ENCODE measurements at places on chromosomes 2 and 18.

- peak; percentile 43 for DNase-seq
These were observed 166.3 kb upstream of the SERTAD2 start for GRCh38 chr2:64819774-64820688.

- DNase-seq = no peak
These were observed 12.0 kb downstream of the ONECUT2 start for GRCh38 chr18:57447154-57447621.

- DNase-seq = no peak
These were observed 332.9 kb downstream of the DSC3 start for GRCh38 chr18:30709595-30709994.

- DNase-seq = no peak
These were observed 215.3 kb upstream of the GULP1 start for GRCh38 chr2:188076149-188077056.

- DNase-seq = no peak
These were observed 43.4 kb downstream of the ZCCHC2 start for GRCh38 chr18:62566199-62566598.

DNA sequence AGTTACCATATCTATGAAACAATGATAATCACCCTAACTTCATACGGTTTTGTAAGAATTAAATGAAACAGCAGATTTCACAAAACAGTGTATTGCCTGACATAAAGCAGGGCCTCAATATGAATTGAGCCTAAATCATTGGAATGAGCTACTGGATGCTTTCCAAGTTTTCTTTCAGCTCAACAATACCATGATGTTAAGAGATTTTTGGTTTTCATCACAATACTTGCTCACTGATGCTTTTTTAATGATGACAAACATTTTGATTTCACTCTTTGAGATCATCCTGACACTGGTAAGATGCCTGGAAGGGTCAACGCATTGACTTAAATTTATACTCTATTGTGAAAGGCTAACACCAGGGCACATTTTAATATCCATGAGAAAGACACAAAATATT, 377.5 kb downstream of the ZNF521 start:
- no peak for DNase-seq

DNA sequence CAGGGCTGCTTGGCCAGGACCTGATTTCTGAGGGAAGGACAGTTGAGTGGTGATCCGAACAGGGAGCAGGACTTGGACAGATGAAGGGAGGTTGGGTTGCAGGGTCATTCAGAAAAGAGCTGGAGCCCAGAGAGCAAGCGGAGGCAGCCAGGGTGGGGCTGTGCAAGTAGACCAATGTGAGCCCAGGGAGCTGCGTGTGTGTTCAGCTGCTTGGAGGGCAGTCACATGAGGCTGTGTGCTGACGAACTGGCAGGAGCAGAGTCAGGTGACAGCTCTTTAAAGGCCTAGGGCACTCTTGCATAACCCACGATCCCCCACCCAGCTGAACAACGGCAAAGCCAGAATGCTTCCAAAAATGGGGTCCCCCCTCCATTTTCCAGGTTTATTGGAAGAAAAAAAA, 4.6 kb upstream of the MLPH start:
- DNase-seq = no peak

DNA sequence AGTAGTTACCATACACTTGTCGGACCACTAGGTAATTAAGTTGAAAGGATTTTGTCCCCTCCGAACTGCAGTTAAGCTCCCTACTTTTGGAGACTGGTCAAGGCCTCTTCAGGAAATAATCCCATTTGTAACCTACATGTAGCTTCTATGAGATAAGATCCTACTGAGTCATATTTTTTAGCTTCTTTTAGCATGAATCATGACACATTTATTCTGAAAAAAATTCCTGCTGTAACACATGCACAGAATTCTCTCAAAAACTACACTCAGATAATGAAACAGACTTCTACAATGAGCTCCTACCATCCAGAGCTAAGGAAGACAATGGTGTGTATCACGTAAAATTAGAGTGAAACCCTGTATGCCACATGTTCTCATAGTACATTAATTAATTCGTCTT, 100.7 kb upstream of the CCDC195 start:
- DNase-seq = no peak

DNA sequence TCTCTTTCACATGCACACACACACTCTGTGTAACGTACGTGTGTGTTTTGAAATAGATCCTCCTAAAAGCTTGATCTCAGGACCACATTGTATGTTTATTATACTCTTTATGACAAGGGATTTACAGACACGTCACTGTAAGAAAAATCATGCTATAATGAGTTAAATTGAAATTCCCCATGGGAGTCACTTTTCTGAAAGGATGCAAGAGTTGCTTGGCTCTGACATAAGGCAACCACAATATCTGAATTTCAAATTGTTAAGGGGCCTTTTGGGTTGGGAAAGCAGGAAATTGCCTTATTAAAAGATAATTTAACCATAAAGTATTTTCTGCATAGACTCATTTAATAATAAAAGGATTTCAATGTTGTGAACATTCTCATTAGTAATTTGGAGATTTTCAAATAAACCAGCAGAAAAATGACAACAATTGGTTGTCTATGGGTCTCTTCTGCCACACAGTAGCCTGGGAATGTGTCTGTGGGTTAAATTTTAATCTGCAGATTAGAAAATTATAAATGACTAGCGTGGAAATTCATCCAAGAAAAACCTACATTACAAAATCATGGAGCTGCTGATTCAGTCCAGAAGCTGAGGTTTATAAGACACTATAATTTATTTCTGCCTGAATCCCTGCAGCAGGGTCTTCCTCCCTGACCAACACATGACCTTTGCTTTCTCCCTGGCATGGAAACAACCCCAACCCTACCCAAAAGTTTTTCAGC, 75.9 kb upstream of the PID1 start:
- no peak for DNase-seq

DNA sequence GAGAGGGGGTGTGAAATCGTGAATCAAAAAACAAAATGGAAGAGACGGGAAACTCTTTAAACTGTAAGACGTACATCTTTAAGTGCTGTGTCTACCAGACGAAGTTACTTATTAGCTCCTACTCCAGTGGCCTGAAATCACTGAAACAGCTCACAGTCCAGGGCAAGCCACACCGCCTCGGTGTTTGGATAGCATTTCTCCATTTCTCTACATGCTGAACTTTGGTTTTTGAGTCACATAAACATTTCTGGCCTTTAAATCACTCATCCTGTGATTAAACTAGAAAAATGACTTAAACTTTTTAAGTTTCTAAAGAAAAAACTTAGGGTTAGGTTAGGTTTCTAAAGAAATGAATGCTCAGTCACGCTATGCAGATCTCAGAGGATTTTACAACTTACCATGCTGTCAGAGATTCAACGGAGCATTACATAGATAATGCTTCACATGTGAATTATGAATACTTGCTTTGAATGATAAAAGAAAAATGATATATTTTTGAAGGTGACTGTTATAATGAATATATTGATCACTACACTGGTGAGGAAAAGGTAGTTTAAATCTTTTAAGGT, 138.4 kb downstream of the MBP start:
- no peak for DNase-seq

GRCh38 chr18:63981719-63982118, 11.8 kb downstream of the SERPINB8 start:
- no peak for DNase-seq

DNA sequence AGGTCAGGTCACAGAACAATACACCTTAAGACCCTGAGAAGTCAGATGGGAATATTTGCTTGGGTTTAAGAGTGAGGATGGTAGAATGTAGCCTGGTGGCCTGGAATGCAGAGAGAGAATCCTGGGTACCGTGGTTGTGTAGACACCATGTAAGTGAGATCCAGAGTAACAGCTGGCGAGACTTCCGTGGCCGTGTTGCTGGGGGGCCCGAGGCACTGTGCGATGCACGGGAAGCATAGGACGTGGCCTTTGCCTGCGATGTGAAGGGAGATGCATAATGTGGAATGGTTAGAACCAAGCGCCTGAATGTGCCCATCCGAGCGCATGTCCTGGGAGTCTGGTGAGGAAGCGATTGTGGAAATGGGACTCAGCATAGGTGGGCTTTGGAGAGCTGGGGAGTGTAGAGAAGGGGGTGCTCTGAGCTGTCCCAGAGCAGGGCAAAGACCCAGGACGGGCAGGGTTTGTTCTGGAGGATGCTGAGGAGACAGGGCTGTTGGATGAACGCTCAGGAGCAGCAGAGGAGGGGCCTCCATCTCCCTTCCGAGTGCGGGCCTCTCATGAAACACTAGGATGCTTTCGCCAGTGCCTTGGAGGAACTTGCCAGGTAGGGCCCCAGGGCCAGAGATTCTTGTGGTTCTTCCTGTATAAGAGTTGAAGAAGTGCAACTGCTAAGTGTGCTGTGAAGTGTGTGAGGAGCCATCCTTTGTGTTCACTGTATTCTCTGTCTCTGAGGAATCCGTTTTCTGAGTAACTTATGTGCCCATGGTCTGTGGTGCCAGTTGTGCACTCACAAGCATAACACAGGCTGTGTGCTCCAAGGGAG, 7.1 kb downstream of the RNF144A start:
- DNase-seq = no peak

DNA sequence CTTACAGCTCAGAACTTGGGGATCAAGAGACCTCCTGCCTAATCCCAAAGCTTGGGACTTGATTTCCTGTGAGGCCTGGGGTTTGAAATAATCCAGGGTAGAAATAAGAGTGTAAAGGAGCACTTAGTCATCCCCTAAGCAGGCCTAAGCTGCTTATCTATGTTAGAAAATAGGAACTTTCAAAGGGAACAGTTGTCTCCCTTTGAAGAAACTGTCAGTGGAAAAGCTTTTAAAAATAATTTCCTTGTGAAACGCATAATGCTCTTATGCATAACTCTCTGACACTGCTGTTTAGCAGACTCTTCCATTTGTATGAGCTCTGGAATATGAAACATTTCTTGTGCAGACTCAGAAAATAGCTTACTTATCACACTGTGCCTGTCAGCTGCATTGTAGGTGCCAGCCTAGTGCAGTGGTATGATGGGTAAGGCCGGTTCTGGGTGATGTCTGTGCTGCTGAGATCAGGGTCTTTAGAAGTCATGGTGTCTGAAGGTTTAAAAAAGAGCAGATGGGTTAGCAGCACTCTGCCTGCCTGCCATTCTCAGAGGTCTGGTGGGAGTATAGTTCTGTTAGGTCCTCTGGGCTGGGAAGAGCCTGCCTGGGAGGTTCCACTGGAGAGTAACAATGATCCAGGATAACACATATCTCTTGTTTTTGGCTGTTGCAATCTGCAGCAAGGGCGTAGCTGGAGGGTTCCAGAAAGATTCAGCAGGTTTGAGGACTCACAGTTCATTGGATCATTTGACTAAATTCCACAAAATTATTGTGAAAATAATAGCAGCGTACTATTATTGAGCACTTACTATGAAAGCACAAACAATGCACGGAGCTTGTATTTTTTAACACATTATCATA, 283.2 kb upstream of the MEX3C start:
- no peak for DNase-seq

DNA sequence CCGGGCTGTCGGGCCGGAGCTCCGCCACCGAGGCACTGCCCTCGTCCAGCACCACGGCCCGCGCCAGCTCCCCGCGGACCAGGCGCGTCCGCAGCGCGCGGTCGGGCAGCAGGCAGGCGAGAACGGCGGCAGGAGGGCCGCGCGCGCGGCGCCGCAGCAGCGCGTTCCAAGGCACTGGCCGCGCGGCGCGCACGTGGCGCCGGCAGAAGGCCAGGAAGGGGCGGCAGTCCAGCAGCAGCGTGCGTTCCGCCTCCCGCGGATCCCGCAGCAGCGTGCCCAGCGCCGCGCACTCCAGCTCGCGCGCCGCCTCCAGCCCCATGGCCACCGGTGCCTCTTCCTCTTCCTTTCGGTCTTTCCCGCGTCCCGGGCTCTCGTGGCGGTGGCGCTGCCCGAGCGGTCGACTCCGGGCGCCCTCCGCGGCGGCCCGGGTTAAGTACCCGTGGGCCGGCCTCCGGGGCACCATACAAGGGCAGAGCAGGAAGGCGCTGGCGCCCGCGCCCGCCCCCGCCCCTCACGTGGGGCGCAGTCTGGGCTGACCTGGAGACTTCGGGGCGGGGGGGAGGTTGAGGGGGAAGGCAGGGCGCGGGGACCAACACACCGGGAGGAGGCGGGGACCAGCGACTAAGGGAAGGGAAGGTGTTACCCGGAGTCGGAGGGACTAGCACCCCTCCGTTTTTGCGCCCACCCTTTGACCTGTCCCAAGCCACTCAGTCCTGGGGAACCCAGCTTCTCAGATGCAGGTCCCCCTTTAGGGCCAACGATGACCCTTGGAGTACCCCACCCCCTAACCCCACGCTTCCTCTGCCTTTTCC, at the start of gene DUSP2:
Gene DUSP2, minus strand, starts transcription at position 405 of the 812 bp plus-strand sequence. Its CDS starts 86 bp downstream, at position 319.
- DNase-seq = peak; percentile 87

DNA sequence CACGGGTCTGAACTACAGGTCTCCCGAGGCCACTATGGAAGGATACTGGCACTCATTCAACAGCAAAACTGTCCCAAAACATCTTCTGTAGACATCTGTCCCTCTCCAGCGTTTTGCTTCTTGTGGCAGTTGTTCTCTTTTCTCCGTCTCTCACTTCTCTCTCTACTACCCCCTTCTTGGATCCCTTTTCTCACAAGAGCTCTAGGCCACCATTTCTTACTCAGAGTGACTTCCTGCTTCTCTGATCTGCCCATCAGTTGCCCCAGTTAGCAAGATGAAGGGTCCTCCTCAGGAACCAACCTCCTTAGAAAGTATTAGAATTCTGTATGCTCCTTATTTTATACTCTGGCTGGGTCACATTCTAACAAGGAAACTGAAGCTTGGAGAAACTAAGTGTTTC, 32.6 kb downstream of the BCL2 start:
- no peak for DNase-seq

- no peak for DNase-seq
These were observed 4.6 kb upstream of the ADD2 start for GRCh38 chr2:70772486-70773155.
